ENCODE measurements at places on chromosomes 1 and 21.

DNA sequence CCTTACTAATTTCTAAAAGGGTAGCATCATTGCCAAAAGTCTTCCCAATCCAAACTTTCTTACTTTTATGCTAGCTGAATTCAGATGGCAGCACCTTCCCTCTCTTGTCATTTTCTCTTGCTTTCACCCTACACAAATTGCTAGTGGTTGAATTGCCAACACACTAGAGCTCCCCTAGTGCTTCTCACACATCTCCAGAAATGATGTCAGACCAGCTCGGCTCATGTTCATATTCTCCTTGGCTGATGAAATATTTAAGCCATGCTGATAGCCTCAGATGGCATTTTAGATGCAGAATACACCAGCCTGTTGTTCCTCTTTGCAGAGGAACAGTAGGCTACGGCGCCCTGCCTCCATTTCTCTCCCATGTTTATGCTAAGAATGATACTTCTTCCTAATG, 256.9 kb downstream of the PTBP2 start:
- DNase-seq, result no peak

GRCh38 chr21:42350318-42350910, 380 bp downstream of the TFF2 start:
- no peak for DNase-seq

- no peak for DNase-seq
These were observed 144.7 kb upstream of the TMPRSS15 start for GRCh38 chr21:18548249-18548648.

GRCh38 chr1:29709704-29710280, 473.5 kb downstream of the PTPRU start:
- no peak for DNase-seq

GRCh38 chr1:172733815-172734214, 74.9 kb downstream of the FASLG start:
- no peak for DNase-seq

All from NT2/D1 (cell line).